Cardiac atrium fibroblast (primary cell): ENCODE measurements at places on chromosomes 3 and 15. TPM values are rescaled to one million over a fixed set of nuclear protein-coding genes. Genes with fewer than 3 reads are reported as not detected.

The SPRED1 gene
- total RNA-seq, result 24.2 and 35.5 TPM in 2 replicates

The COL6A5 gene
- total RNA-seq, result not detected in 2 replicates

The FES gene
- total RNA-seq, result 7.5 and 15.0 TPM in 2 replicates

The TOP2B gene
- 46.8 and 53.1 TPM in 2 replicates for total RNA-seq

The EPHA6 gene
- total RNA-seq, result not detected in 2 replicates

The TMIE gene
- total RNA-seq, result not detected in 2 replicates

The CD200 gene
- 22.0 and 42.0 TPM in 2 replicates for total RNA-seq

The CCR2 gene
- total RNA-seq, result not detected in 2 replicates

The GOLGA6L24 gene
- not detected in 2 replicates for total RNA-seq

The NANOGP8 gene
- not detected in 2 replicates for total RNA-seq

The PLSCR5 gene
- total RNA-seq, result not detected in 2 replicates

The LXN gene
- 30.5 and 43.9 TPM in 2 replicates for total RNA-seq

The SAMD7 gene
- not detected in 2 replicates for total RNA-seq

The UQCC5 gene
- 0.18 and 0.65 TPM in 2 replicates for total RNA-seq

The FAM3D gene
- total RNA-seq, result not detected in 2 replicates

The TRIM42 gene
- total RNA-seq, result not detected in 2 replicates

The MDFIC2 gene
- not detected in 2 replicates for total RNA-seq

The ZXDC gene
- 9.6 and 16.0 TPM in 2 replicates for total RNA-seq

The SOX14 gene
- not detected in 2 replicates for total RNA-seq

The AGTR1 gene
- total RNA-seq, result 2.9 and 3.1 TPM in 2 replicates

The VPS13C gene
- total RNA-seq, result 22.7 and 42.0 TPM in 2 replicates

The ABI3BP gene
- total RNA-seq, result 8.7 and 366 TPM in 2 replicates

The HTR3E gene
- not detected in 2 replicates for total RNA-seq

The CFAP91 gene
- total RNA-seq, result not detected in 2 replicates

The SLC2A2 gene
- not detected in 2 replicates for total RNA-seq

The ZNF774 gene
- total RNA-seq, result 0.32 TPM in 1 of 2 replicates, not detected in the other

The CP gene
- total RNA-seq, result 13.7 and 14.1 TPM in 2 replicates

The PAK6 gene
- total RNA-seq, result 0.16 TPM in 1 of 2 replicates, not detected in the other

The CFAP20DC gene
- total RNA-seq, result 4.5 and 7.2 TPM in 2 replicates

The CPN2 gene
- not detected in 2 replicates for total RNA-seq

The GOLGA6D gene
- total RNA-seq, result not detected in 2 replicates

The MOBP gene
- not detected in 2 replicates for total RNA-seq

The CACNA2D3 gene
- total RNA-seq, result 3.2 TPM in 2 replicates

The CCNL1 gene
- 71.8 and 96.2 TPM in 2 replicates for total RNA-seq

The OXTR gene
- total RNA-seq, result 2.3 and 2.5 TPM in 2 replicates

The LRTM1 gene
- not detected in 2 replicates for total RNA-seq
